ENCODE measurements at places on chromosomes 5 and 9.

GRCh38 chr5:34624691-34625090 is 31.4 kb upstream of the RAI14 start:
- no peak for DNase-seq

- peak; percentile 4 for DNase-seq
These were observed 57.2 kb upstream of the DHFR start for GRCh38 chr5:80711938-80712337.

- no peak for DNase-seq
These were observed 18.2 kb downstream of the FAF2 start for GRCh38 chr5:176466245-176466871.

DNA sequence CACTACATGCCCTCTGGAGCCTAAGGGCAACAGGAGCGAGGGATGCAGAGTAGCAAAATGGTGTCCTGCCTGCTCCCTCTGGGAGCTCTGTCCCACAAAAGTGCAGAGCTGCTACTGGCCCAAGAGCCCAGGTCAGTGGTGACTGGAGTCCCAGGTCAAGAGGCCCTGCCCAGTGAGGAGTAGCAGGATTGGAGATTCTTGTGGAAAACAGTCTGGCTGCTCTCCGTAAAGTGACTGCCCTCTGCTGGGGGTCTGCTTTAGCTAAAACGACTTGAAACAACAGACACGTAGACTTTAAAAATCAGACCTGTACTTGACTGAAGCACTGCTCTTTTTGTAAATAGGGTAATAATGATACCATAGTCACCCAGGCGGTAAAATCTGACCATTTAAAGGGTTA is 917.0 kb downstream of the MAT2B start:
- no peak for DNase-seq

DNA sequence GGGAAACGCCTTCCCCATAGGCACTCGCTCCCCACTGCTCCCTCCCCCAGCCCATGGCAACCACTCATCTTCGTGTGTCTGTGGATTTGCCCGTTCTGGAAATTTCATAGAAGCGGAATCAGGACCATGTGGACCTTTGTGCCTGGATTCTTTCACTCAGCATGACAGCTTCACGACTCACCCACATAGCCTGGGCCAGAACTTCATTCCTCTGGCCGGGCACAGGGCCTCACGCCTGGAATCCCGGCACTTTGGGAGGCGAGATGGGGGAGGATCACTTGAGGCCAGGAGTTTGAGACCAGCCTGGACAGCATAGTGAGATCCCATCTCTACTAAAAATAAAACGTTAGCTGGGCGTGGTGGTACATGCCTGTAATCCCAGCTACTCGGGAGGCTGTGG is 12.1 kb upstream of the DIPK1B start:
- no peak for DNase-seq

GRCh38 chr5:173594061-173594460 is 22.4 kb downstream of the BOD1 start:
- DNase-seq = no peak

- no peak for DNase-seq
These were observed 132.0 kb downstream of the FAM174A start for GRCh38 chr5:100667161-100667630.

DNA sequence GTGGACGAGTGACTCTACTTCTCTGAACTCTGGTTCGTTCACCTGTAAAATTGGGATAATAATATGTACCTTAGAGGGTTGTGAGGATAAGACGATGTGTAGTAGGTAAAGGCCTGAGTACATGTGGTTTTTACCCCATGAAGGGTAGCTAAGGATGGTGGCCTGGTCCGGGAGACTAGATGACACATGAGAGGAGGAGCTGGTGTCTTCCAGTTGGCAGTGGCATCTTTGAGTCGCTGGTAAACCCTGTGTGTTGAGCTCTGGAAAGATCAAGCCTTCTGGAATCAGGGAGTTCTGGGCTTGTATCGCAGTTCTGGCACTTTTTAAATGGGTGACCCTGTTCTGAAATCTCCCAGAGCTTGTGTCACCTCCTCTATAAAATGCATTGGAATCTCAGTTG is 166.4 kb upstream of the ZNF618 start:
- DNase-seq = no peak

DNA sequence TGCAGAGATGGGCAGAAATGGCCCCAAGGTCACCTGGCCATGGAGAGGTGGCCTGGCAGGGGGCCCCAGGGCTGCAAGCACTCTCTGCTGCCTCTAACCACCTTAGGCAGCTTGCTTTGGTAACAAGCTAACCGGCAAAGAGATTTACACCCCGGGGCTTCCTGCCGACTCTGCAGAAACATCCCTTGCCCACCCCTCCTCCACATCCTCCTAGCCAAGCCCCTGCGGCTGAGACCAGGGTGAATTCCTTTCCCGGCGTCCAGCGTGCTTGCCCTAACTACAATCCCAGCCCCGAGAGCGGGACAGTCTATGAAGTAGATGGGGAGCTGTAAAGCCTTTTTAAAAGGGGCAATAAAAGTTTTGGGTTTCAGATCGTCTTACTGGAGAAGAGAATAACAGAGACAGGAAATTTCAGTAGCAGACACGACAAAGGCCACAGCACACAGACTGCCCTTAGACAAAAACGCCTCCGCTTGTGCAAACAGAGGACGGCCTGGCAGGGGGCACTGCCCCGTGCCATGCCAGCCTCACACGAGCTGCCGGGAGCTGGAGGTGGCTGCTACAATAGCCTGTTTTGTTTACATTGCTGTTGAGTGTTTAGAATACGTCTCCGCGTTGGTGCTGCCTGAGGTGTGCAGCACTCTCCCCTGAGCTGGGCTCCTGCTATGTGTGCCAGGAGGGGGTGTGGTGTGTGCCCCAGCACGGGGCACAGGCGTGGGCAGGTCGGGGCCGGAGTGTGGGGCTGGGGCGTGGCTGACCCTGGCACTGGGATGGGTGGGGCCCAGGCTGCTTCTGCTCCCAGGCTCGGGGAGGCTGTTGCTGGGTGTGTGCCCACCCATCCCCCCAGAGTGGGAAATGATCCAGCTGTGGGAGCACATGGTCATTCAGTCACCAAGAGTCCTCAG is 15.3 kb downstream of the MYMK start:
- DNase-seq = peak; percentile 60

DNA sequence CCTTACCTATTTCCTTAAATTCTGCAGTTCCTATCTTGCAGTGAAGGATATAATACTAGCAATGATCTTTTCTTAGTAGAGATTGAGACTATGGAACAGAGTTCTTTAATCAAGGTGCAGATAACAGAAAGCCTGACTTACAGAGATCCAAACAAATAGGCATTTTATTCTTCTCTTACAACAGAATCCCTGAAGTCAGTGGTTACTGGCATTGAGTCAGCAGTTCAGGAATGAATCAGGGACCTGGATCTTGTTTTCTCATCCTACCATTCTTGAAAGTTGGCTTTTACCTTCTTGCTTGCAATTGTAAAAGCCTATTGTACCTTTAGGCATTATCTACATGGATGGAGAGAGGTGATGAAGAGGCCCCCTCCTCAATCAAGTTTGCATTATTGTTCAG is 47.5 kb upstream of the TLE4 start:
- no peak for DNase-seq

- no peak for DNase-seq
These were observed 53.5 kb upstream of the FCN1 start for GRCh38 chr9:134971196-134971595.

GRCh38 chr5:112857866-112858265 is 3.2 kb upstream of the SRP19 start:
- DNase-seq = no peak

- no peak for DNase-seq
These were observed 44.3 kb upstream of the SLC12A7 start for GRCh38 chr5:1156033-1156753.

DNA sequence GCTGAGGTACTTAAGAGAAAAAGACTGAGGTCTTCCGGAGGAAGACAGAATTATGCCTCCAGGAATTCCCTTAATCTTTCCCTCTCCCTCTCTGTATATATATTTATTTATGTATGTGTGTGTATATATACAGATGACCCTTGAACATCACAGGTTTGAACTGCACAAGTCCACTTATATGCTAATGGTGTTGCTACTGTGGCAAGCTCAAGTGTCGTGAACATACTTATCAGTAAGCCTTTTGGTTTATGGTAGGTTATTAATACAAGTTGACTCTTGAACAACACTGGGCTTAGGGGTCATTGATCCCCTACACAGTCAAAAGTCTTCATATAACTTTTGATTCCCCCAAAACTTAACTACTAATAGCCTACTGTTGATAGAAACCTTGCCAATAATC is 106.8 kb downstream of the NUDT12 start:
- no peak for DNase-seq

All from spinal cord (tissue), 10 donors.